ENCODE measurements at places on chromosomes 5 and 9.

DNA sequence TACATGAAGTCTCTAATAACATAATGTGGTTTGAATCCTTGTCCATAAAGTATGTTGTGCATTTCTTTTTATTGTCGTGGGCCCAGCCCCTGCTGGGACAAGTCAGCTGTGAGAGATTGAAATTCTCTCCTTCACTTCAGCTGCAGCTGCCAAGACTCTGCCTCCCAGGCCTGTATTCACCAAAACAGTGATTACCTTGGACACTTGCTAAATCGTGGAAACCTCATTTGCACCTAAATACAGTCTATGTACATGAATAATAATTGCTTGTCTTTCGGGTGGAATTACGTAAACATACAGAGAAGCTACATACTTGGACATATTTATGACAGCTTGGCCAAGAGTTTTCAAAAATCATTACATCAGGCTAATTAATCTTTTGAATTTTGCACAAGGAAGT lies 898.5 kb upstream of the SEMA6A start:
- no peak for DNase-seq

- no peak for DNase-seq
Measured at GRCh38 chr5:77423022-77423750, 68.9 kb downstream of the WDR41 start.

- no peak for DNase-seq
Measured at GRCh38 chr5:1667648-1668140, 131.9 kb downstream of the MRPL36 start.

DNA sequence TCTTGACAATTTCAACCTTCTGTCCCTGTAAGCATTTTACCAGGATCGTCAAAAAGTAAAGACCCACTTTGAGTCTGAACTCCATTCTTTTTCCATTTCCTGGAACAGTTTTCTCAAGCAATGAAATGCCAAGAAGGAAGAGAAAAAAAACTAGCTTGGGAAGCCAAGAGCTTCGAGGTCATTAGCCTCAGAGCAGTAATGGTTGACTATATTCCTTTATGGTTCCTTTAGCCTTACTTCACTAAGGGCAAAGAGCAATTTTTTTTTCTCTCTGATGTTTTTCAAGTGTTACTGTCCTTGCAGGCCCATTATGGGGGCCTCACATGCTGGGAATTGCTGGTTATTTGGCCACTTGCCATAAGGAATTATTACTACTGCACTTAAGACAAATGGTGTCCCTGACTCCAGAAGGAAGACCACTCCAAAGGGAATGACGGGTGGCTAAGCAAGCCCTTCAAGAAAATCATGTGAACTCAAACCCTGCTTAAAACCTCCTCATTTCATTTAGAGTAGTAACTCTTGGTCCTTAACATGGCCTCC lies 37.1 kb downstream of the BNC2 start:
- DNase-seq, result no peak

DNA sequence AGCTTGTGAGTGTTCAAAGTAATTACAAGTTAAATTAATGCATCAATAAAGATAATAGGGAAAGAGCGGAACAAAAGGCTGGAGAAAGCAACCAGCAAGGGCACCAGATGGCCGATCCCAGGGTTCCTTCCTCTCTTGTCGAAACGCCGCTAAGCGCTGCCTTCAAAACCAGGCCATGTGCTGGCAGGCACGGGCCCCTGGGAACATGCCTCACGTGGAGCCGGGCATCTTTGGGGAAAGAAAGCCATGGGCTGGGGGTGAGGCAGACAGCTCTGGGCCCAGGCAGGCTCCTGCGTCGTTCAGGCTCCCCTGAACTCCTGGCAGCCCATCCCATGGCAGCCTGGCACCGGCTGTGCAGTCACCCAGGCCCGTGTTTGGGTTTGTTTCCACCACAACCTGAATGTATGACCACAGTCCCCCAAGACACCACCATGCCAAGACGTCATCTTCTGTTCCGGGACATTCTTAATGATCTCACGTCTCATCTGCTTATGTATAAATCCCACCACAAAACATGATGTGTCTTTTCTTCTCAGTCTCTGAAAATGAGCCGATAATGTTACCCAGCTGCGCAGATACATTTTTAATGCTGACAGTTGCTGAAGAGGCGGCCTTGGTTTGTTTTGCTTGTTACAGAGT lies 110.4 kb upstream of the SARDH start:
- no peak for DNase-seq

DNA sequence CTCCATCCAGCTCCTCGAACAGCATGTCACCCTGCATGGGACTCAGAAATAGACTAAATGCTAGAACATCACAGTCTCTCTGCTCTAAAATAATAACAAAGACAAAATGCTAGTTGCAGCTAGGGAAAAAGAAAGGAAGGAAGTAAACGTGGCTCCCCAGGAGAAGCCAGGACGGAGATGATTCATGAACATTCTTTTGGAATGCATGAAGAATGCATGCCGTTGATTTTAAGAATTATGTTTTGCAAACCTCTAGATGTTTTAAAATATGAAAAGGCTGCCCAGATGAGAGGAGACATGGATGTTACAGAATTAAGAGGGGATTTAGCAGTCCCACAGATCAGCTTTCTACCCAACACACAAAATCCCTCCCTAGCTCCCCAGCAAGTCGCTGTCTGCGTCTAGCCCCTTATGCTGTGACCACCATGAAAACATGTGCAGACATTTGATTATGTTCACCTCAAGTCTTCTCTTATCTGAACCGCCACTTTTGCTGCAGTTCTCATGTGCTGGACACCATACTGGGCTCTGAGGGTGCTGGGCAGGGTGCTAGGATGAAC lies 139.4 kb upstream of the LMX1B start:
- DNase-seq, result no peak

GRCh38 chr5:158995694-158996173 lies 104.0 kb downstream of the EBF1 start:
- DNase-seq, result no peak

GRCh38 chr5:141913560-141914198 lies 10.0 kb upstream of the DELE1 start:
- no peak for DNase-seq

DNA sequence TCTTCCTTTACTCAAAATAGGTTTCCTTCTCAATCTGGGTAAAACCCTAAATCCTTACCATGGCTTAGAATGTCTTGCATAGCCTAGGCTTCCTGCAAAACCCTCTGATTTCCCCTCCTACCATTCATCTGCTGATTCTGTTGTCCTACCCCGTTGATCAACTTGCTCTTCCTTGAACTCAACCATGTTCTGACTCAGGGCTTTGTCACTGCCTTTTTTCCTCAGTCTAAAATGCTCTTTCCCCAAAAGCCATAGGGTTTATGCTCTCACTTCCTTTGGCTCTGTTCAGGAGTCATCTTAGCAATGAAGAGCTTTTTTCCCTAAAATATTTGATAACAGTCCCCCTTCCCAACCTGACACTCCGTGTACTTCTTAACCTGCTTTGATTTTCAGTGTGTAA lies 79.4 kb upstream of the IZUMO3 start:
- DNase-seq, result no peak

- DNase-seq, result no peak
Measured at GRCh38 chr9:128109050-128109709, 18.3 kb downstream of the PTGES2 start.

All from NCI-H1092 treated with DMSO at 0.1 percent for 48 hours (cell line).